ENCODE measurements at places on chromosomes 7 and 10.

GRCh38 chr7:72244826-72245398 is 167.2 kb downstream of the CALN1 start:
- DNase-seq: no peak

- DNase-seq: peak; percentile 38
Observed at GRCh38 chr7:130383187-130383980, 3.1 kb downstream of the CPA1 start.

DNA sequence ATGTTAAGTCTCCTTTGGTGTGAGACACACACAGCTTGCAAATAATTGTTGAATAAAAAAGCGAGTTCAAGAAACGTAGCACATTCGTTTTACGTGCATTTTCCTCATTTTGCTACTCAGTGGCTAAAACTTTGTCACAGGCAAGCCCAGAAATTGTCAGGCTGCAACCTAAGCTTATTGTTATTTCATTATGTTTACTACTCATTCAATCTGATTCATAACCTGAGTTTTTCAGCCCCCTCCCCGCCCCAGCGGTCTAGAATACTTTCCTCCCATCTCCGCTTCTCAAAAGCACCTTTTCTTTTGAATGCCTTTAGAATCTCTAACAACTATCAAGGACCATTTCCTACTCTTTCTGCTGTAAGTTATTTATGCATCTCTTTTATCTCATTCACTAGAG is 1.1 kb downstream of the FAM133B start:
- no peak for DNase-seq

GRCh38 chr7:144738708-144739314 is 97.0 kb downstream of the TPK1 start:
- DNase-seq: no peak

Data from right atrium auricular region (tissue), 2 donors.